NCI-H510A treated with DMSO at 0.1 percent for 48 hours (cell line): ENCODE measurements at places on chromosomes 4 and X.

- no peak for DNase-seq
These were observed 58.9 kb downstream of the CPE start for GRCh38 chr4:165437691-165438090.

DNA sequence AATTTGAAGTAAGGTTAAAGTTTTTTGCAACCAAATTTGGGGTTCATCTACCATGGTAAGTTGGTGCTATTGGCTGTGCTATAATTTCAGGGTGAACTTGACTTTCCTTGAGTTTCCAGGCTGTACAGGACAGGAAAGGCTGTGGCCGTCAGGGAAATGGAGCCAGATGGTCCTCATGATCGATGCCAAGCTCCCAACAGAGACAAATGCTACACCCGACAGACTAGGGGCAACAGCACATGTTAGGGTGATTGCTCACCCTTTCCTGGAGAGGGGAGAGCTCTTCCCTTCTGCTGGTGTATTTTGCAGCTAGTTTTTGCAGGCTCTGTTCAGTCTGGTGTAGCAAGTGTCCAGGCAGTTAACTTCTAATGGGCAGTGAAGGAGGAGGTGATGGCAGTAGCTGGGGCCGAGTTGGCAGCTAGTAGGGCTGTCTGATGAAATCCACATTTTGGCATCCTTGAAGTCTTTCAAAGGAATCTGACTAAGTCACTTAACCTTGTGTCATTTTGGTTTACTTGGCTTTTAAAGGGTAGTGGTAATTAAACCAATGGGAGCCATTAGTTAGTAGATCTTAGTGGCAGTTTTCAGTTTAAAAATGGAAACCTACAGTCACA lies 47.8 kb downstream of the GAB1 start:
- DNase-seq, result no peak

- no peak for DNase-seq
These were observed 20.4 kb upstream of the PUDP start for GRCh38 chrX:7168371-7168770.

- no peak for DNase-seq
These were observed 89.3 kb upstream of the USP38 start for GRCh38 chr4:143095447-143095846.

DNA sequence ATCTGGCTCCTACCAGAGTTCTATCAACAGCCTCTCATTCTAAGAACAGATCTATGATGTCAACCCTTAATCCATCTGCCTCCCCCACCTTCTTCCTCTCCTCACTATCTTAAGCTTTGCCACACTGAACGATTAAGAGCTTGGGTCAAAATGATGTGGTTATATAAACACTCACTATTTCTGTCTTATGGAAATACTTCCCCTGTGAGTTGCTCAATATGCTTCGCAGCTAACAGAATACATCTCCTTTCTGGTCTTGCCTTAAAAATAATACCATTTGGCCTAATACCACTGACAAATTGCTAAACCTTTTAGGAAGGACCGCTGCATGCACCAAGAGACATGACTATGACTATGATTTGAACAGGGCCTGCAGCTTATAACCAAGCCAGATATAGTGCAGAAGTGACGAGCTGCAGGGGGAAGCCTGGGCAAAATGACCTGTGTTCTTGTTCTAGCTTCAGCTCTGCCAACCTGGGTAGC lies 130.9 kb downstream of the RNF150 start:
- DNase-seq, result no peak

GRCh38 chr4:100566396-100566795 lies 48.6 kb upstream of the EMCN start:
- no peak for DNase-seq

GRCh38 chrX:64437218-64437617 lies 42.0 kb upstream of the MTMR8 start:
- DNase-seq, result no peak

GRCh38 chr4:137106733-137107132 lies 425.6 kb downstream of the PCDH18 start:
- no peak for DNase-seq

DNA sequence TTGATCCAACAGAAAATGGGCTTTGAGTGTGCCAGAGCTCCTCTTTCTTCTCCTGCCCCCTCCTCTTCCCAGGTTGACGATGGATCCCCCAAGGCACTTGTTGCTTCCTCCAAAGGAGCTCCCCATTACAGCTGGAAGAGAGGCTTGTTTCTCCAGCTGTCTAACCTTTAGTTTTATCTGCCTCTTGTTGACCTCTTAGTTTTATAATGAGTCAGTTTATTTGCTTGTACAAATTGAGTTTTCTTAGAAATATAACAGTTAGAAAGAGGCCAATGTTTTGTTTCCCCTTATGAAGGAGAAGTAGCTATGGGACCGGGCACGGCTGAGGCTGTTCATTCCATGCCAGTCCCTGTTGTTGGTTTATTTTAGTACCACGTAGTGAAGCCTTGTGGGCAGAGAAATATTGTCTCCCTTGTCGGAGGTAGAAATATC lies 158.2 kb downstream of the SPRY1 start:
- no peak for DNase-seq

DNA sequence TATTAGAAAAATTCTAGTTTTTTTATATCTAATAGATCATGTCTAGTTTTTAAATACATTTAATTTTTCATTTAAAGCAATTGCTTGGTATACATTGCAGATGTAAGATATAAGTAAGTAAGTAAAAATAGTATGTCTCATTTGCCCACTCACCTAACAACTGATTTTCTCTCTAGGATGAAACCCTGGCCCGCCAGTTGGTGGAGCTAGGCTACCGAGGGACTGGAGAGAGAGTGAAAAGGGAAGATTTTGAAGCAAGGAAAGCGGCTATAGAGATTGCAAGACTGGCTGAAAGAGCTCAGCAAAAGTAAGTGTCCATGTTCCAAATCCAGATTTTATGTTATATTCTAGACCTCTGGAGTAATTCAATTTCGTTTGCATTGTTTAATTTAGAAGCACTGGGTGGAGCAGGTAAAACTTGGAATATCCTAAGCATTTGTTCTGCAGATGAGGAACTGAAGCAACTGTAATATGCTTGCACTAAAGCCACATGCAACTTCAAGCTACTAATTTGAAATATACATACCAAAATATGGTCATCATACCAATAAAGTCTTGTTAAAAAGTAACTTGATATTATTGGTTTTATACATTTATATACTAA lies 27.1 kb downstream of the CFAP299 start:
- DNase-seq, result peak; percentile 36

- DNase-seq, result no peak
These were observed 59.1 kb downstream of the IGFBP7 start for GRCh38 chr4:57051095-57051494.

DNA sequence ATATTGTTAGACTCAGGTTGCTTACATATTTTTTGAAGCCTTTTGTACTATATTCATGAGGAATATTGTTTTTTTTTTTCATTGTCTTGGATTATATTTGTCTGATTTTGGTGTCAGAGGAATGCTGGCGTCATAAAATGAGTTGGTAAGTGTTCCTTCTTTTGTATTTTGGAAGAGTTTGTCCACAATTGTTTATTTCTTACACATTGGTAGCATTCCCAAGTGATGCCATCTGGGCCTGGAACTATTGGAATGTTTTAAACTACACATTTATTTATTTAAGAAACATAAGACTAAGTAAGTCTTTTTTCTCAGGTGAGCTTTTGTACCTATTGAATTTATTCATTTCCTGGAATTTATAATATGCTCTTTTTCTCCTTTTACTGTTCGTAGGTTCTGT lies 107.6 kb downstream of the LARP1B start:
- no peak for DNase-seq

DNA sequence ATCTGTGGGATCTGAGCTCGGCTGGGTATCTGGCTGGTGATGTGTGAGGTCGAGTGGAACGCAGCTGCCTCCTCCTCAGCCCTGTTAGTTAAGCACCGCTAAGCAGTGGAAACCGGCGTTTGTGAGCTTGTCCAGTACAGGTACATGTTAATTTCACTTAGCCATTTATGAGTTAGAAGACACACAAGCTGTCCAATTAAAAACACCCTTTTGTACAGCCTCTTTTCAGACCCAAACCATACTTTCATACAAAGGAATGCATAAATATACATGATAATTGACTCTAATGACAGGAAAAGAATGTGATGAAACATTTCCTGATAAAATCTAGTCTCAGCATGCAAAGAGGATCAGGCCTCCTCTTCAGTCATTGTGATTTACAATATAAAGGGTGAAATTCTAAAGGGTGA lies 163.6 kb upstream of the FAT1 start:
- DNase-seq, result peak; percentile 3

GRCh38 chr4:151184523-151185458 lies 85.4 kb downstream of the RPS3A start:
- peak; percentile 4 for DNase-seq

- no peak for DNase-seq
These were observed 105.1 kb upstream of the GRID2 start for GRCh38 chr4:92198711-92199110.

DNA sequence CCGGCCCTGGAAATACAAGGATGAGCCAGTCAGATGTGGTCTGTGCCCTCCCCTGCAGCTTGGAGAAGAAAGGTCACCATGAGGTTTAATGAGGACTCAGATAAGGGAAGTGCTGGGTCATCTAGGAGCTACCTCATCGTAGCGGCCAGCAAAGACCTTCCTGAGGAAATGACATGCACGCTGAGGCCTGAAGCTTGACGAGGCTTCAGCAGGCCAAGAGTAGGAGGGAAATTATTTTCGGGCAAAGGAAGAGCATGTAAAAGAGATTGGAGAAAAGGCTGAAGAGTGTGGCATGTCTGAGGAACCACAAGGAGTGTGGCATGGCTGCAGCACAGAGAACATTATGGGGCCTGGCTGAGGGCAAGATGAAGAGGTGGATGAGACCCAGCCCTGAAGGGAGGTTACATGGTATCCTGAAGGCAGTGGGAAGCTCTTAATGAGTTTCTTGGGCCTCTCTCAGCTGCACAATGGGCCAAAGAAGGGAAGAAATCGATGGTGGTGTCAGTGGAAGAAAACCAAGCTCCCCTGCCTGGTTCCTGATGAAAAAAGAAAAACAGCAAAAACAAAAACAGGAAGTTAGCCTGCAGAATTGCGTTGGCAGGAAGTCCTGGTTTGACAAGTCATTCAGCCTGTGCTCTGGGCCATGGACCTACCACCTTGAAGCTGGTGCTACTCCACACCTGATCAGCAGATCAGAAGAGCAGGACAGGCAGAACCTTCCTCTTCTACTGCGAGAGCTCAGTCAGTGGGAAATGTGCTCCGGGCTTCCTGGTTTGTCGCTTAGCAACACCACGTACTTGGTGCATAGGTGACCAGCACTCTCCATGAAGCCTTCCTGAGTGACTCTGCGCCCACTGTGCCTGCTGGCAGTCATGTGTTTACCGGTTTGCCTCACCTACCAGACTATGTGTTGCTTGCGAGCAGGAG lies 134.5 kb upstream of the KLF3 start:
- DNase-seq, result peak; percentile 68

- no peak for DNase-seq
These were observed 346.2 kb downstream of the MAPK10 start for GRCh38 chr4:86013621-86014020.

GRCh38 chr4:1338752-1339414 lies 8.1 kb upstream of the UVSSA start:
- DNase-seq, result no peak

DNA sequence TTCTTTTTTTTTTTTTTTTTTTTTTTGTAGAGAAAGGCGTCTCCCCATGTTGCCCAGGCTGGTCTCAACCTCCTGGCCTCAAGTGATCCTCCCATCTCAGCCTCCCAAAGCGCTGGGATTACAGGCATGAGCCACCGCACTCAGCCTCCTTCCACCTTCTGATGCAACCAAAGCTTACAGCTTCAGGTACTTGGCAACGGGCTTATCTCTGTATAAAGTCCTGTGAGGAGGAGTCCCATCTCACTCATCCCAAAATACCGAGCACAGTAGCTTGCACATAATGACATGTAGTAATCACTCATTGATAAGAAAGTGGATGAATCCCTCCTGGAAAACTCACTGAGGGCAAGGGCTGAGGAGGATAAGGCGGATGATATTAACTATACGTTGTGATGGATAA lies 19.1 kb downstream of the IRF2 start:
- DNase-seq, result no peak
